AG08395 (cell line): ENCODE measurements at places on chromosomes 11 and 22.

- no peak for DNase-seq
These were observed 53.3 kb downstream of the WNT11 start for GRCh38 chr11:76152741-76153570.

GRCh38 chr11:102704841-102705240 is 728 bp downstream of the MMP27 start:
- DNase-seq, result peak; percentile 9

GRCh38 chr11:96169250-96169649 is 173.7 kb downstream of the MAML2 start:
- peak; percentile 6 for DNase-seq

- DNase-seq, result no peak
These were observed 6.6 kb downstream of the ZBTB16 start for GRCh38 chr11:114066046-114066648.

DNA sequence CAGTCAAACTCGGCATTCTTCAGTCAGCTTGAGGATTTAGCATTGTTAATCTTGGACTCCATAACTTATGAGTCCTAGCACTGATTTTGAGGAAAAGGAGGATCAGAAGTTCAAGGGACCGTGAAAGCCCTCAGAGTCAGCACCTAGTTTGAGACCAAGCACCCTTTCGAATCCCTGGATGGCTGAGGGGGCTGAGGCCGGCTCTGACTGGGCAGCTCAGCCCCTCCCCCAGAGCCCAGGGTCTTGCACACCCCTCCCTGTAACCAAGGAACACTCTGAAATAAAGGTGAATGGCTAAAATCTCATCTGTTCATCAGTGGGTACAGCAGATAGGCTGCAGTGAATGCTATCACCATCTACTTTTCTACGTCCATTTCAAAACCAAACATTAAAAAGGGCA is 27.3 kb downstream of the SLC25A18 start:
- no peak for DNase-seq

DNA sequence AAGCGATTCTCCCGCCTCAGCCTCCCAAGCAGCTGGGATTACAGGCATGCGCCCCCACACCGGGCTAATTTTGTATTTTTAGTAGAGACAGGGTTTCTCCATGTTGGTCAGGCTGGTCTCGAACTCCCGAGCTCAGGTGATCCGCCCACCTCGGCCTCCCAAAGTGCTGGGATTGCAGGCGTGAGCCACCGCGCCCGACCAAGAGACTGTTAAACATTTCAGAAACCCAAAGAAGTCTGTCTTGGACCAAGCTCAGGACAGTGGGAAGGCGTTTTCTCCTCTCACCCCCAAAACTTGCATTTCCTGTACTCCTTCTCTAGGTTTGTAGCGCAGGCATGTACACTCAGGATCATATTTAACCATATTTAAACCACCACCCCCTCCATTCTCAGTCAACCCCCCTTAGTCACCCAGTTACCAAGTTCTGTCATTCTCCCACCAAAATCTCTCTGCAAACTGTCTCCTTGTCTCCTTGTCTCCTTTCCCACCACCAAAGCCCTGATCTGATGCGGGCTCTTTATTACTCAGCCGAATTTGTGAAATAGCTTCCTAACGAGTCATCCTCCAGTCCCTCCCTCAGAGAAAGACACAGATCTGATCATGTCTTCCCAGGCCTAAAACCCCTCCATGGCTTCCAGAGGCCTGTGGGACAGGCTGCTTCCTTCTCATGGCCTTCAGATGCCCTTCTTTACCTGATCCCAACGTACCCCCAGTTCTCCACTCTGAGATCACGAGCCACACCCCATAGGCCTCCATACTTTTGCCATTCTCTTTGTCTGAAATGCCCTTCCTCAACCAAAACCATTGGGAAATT is 29.0 kb upstream of the CREB3L1 start:
- peak; percentile 94 for DNase-seq

- no peak for DNase-seq
These were observed 56.0 kb downstream of the PACS1 start for GRCh38 chr11:66126064-66126463.

GRCh38 chr11:47399860-47400767 is 8.3 kb upstream of the SLC39A13 start:
- DNase-seq, result no peak

DNA sequence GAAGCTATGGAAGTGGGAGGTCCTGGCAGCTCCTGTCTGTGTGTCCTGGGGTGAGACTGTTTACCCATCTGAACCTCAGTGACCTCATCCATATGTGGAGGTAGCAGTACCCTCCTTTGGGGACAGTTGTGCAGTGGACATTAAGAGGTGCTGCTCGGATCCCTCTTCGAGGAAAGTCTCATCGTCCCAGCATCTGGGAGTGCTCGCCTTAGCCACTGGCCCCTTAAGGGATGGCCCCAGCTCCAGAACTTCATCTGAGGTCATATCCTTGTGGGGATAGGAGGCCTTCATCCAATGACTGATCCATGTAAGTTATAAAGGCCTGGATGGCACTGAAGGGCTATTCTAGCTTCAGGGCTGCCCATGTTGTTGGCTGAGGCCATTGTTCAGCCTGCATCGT is 538.1 kb downstream of the MIAT start:
- DNase-seq, result no peak

DNA sequence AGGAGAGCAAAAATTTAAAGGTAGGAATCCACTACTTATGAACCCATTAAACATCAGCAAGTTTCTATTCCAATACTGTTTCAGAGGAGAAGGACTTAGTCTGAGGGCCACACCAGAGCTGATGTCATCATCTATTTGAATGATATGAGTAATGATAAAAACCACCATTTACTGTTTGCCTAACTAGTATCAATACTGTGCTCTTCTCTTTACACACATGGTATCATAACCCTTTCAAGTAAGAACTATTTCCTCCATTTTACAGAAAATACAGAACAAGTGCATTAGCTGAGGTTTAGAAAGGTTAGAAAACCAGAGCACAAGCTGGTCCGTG is 651.3 kb upstream of the KIRREL3 start:
- DNase-seq, result no peak

DNA sequence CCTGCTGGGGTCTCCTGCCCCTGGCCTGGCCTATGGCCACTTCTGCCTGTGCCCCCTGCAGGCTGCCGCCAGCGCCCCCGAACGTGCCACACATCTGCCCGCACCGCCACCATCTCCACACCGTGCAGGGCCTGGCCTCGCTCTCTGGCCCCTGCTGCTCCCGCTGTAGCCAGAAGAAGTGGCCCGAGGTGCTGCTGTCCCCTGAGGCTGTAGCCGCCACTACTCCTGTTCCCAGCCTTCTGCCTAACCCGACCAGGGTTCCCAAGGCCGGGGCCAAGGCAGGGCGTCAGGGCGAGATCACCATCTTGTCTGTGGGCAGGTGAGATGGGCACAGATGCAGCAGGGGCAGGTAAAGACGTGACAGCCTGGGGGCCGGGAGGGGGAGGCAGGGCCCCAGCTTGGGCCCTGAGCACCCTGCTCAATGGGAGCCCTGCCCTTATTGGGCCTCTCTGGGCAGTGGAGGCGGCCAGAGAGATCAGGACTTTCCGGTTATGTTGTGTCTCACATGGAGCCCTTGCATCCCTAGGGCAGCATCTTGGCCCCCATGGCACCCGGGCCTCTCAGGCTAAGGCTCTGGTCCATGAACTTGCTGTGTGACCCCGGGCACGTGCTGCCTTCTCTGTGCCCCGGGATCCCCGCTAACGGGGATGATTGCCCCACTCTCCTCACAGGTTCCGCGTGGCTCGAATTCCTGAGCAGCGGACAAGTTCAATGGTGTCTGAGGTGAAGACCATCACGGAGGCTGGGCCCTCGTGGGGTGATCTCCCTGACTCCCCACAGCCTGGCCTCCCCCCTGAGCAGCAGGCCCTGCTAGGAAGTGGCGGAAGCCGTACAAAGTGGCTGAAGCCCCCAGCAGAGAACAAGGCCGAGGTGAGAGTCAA is 18.5 kb downstream of the RELT start:
- no peak for DNase-seq

- no peak for DNase-seq
These were observed 82.1 kb downstream of the HIPK3 start for GRCh38 chr11:33339247-33339646.

GRCh38 chr11:72061739-72062396 is 18.5 kb downstream of the NUMA1 start:
- no peak for DNase-seq

- peak; percentile 18 for DNase-seq
These were observed 533.1 kb downstream of the ETS1 start for GRCh38 chr11:128053981-128054931.

GRCh38 chr11:13277768-13278608 is at the start of gene BMAL1:
BMAL1 (plus strand) TSS chr11:13277790; CDS start chr11:13354309, 76,519 bp downstream.
- peak; percentile 24 for DNase-seq

DNA sequence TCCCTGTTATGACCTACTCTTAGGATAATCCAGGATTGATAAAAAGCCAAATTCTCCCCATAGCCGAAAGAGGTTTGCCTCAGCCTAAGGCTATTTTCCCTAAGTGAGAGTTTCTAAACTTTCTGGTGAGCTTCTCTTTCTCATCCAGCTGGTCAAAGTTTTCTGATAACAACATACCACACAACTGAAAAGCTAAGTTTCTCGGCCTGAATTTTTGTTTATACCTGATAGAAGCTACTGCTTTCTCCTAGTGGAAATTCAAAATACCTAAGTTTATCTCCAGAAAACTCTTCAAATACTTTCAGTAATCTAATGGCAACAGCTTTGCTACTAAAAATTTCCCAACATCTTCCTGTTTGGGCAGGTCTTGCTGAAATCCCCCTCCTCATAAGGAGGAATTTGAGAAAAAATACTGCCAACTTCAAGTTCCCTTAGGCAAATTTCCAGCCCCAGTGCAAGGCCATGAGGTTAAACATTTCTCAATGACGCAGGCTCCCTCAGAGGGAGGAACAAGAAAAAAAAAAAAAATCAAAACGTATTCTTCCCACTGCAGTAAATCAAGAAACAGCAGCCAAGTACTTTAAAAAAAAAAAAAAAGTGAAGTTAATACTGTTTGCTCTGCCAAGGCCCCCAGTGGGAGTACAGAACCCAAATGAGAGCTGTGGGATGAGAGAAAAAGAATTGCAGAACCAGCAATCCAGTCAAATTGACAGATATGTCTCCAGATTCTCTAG is 127.0 kb downstream of the MRTFA start:
- DNase-seq, result peak; percentile 57

- no peak for DNase-seq
These were observed 5.2 kb downstream of the SLC15A3 start for GRCh38 chr11:60946601-60947264.

- no peak for DNase-seq
These were observed 12.9 kb downstream of the ADORA2A start for GRCh38 chr22:24440270-24440717.

DNA sequence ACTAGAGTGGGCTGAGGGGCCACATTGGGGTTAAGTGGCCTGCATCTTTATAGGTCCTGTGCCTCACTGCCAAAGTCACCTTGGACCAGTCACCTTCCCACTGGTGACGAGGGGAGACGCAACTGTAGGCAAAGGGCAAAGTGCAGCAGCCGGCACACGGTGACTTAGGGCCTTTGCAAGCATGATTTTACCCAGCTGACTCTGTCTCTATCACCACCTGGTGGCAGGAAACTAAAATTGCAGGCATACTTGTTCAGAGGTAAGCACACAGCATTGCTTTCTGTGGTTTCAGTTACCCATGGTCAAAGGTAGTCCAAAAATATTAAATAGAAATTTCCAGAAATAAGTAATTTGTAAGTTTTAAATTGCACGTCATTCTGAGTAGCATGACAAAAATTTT is 1164.4 kb downstream of the BRD1 start:
- DNase-seq, result no peak

DNA sequence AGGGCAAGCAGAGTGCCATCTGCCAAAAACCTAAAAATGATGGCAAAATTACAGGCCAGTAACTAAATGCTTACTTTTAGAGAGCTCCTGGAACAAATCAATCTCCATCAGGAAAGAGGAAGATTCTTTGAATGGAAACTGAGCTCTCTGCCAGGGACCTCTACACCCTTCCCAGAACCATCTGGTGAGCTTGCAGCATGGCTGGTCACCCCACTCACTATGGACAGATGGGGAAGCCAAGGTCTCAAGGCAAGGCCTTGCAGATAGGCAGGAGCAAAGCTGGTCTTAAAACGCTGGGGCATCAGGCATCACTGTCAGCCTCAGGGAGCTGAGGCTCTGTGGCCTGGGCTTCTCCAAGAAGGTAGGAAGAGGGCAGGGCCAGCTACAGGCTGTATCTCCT is 36.2 kb downstream of the SERGEF start:
- no peak for DNase-seq

DNA sequence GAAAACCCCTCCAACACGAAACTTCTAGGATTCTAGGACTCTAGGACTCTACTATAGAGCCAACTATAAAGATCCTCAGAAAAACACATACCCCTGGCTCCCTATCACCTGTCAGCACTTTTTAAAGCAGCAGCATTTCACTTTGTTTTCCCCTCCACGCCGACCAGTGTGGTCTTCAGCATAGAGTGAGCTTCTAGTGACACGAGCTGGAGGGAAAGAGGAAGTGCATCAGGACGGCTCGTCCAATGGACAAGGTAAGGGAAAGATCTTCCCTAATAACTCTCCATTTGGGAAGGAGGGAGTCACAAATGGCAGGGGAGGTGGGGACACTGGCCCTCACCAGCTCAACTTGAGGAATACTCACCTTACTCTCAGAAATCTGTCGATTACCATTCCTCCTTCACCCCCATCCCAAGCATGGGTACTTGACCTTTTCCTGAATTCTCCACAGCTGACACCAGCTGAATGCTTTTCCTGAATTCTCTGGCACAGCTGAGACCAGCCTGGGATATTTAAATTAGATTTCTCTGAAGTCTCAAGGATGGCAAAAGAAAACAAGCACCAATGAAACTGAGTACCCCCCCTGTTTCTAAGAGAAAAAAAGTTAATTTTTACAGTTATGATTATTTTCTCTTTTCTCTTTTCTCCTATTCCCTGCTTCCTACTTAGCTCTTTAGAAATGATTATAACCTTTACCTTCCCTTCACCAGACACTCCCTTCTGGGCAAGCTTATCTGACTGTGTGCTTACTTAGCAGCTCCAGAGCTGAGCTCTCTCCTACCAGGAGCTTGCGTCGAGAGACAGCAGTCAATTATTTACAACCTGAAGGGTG is 33.3 kb upstream of the NNMT start:
- DNase-seq, result peak; percentile 70

DNA sequence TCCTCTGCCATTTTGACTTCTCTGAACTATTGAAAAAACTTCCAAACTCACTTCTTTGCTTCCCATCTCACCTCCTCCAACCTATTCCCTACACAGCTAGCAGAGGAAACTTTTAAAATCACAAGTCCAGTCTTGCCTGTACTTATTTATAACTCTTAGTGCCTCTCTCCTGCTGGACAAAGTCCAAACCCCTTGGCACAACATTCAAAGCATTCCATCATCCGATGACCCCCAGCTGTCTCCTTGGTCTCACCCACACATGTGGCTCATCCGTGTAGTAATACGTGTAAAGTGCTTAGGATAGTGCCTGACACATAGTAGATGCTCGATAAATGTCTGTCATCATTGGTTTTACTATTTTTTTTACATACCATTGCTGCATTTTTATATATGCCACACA is 101.4 kb downstream of the PARVA start:
- peak; percentile 34 for DNase-seq

GRCh38 chr11:31806928-31807798 is 4.0 kb downstream of the PAX6 start:
- DNase-seq, result no peak

- no peak for DNase-seq
These were observed 62.5 kb upstream of the SORL1-AS1 start for GRCh38 chr11:121515335-121515671.

GRCh38 chr11:126702165-126702720 is 298.3 kb downstream of the KIRREL3 start:
- DNase-seq, result no peak
